Stomach (tissue), 19 donors: ENCODE measurements at places on chromosomes 2 and 18. TPM values are rescaled to one million over a fixed set of nuclear protein-coding genes. Genes with fewer than 3 reads are reported as not detected.

The WNT6 gene
- polyA plus RNA-seq, result 2.9 TPM

The OR6B2 gene
- polyA plus RNA-seq, result not detected

The CAVIN2 gene
- 13.6 TPM for polyA plus RNA-seq

The ATOH8 gene
- polyA plus RNA-seq, result 20.0 TPM

The MARCO gene
- polyA plus RNA-seq, result 3.8 TPM

The ONECUT2 gene
- not detected for polyA plus RNA-seq

The COLEC12 gene
- 1.7 TPM for polyA plus RNA-seq

The GRHL1 gene
- 16.5 TPM for polyA plus RNA-seq

The LTBP1 gene
- polyA plus RNA-seq, result 11.8 TPM

The DUSP19 gene
- polyA plus RNA-seq, result 1.7 TPM

The BMP10 gene
- not detected for polyA plus RNA-seq
